ENCODE measurements at places on chromosomes 1 and 21. TPM values are rescaled to one million over a fixed set of nuclear protein-coding genes. Genes with fewer than 3 reads are reported as not detected.

RIIAD1 gene
- not detected for total RNA-seq

RPTN gene
- total RNA-seq, result not detected

DCST1 gene
- 0.06 TPM for total RNA-seq

SPRR2A gene
- total RNA-seq, result not detected

NFASC gene
- total RNA-seq, result 1.3 TPM

All from A549 treated with dexamethasone at 1 μM for 4 hours (cell line).